8988T (cell line): ENCODE measurements at places on chromosomes 5 and 9.

- no peak for DNase-seq
Observed at GRCh38 chr5:145375521-145375920, 459.6 kb downstream of the PRELID2 start.

- DNase-seq = no peak
Observed at GRCh38 chr9:21154018-21154608, 12.3 kb downstream of the IFNA21 start.

GRCh38 chr5:160227012-160227411, 2.3 kb upstream of the FABP6 start:
- no peak for DNase-seq

GRCh38 chr9:98885575-98886295, 58.0 kb upstream of the COL15A1 start:
- no peak for DNase-seq

DNA sequence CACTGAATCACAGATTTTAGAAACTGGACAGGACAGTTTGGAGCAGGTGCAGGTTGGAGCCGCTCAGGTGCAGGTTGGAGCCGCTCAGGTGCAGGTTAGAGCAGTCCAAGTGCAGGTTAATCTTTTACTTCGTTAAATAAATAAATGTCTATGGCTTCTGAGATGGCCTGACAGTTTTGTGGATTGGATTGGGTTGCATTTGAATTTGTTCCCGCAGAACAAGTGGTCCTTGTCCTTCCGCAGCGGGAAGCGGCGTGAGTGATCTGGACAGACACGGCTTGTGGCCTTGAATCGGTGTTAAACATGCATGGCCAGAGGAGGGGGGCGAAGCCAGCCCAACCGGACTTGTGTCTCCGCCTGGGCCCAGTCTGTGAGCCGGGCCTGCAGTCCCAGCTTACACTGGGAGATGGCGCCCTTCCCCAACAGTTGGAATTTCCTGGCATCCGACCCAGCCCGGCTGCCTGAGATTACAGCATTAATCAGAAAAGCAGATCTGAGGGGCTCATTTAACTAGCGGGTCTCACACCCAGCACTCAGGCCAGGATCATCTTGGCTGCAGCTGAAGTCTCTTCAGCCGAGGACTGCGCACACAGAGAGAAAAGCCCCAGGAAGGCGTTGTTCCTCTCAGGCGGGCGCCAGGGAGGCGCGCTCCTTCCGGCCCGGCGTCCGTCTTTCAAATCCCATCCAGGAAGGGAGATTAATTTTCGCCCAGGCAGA, 1.5 kb upstream of the OLFM1 start:
- DNase-seq = peak; percentile 94

GRCh38 chr5:1399737-1400136, 45.5 kb downstream of the SLC6A3 start:
- DNase-seq = no peak

DNA sequence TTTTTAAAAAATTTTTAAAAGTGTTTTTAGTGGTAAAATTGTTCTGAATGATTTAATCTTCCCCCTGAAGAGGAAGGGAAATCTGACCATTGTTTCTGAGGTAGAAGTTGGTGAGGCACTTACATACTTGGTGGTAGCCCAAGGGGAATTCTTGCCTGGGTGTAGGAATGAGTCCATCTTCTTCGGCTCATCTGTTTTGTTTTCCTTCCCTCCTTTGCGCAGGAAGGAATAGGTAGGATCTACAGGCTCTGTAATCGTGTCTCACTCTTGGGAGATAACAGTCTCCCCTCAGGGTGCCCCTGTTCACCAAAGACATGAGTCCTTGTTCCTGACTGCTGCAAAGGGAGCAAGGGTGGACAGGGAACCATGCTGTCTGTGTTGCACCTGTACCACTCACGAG, 138.1 kb downstream of the HSPA4 start:
- DNase-seq = no peak

- DNase-seq = no peak
Observed at GRCh38 chr9:81646337-81646736, 43.0 kb downstream of the TLE1 start.

GRCh38 chr9:97919217-97919813, 3.0 kb downstream of the TRMO start:
- DNase-seq = no peak

GRCh38 chr5:151154931-151155774, 2.4 kb downstream of the ANXA6 start:
- no peak for DNase-seq

DNA sequence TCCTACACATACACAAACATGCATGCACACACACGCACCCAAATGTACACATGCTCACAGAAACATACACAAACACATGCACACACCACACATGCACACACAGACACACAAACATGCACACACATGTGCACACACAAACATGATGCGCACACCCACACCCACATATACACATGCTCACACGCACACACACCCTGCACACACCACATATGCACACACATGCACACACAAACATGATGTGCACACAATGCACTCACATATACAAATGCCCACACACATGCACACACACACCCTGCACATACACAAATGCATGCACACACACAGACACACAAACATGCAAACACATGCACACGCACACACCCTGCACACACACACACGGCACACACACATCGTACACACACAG, 7.3 kb upstream of the IER5L start:
- no peak for DNase-seq
